ENCODE measurements at places on chromosomes 4 and X.

- no peak overlapping the region for H3K27ac ChIP-seq
- no peak overlapping the region for H3K4me3 ChIP-seq
- H3K27me3 ChIP-seq, result no peaks in the 10 kb centered on the region
- H3K4me1 ChIP-seq, result no peaks in the 10 kb centered on the region
- no peak for DNase-seq
- H3K36me3 ChIP-seq, result no peaks in the 10 kb centered on the region
Measured at GRCh38 chr4:173651651-173652282, 121.7 kb upstream of the HAND2 start.

DNA sequence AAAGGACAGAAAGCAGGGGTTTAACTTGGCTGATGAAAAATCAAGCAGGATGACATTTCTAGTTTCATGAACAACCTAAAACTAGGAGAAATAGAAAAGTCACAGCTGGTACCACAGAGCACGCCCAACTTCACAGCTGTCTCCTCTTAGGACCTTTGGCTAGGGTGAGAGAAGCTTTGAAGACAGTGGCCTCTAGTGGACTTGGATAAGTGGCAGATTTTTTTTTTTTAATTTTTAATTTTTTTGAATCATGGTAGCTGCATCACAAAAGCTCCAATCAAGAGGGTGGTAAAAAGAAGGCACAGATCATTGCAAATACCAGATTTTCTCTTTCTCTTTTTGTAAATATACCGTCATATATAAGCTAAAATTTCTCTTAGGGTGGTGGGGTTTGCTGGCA, 20.2 kb upstream of the MAP3K15 start:
- no peak for DNase-seq
- H3K4me3 ChIP-seq, result no peak overlapping the region
- no peak overlapping the region for H3K27ac ChIP-seq
- no peaks in the 10 kb centered on the region for H3K4me1 ChIP-seq

- H3K4me3 ChIP-seq, result no peak overlapping the region
- no peaks in the 10 kb centered on the region for H3K36me3 ChIP-seq
- H3K27ac ChIP-seq, result no peak overlapping the region
- no peak for DNase-seq
Measured at GRCh38 chr4:107966903-107967302, 22.8 kb upstream of the HADH start.

DNA sequence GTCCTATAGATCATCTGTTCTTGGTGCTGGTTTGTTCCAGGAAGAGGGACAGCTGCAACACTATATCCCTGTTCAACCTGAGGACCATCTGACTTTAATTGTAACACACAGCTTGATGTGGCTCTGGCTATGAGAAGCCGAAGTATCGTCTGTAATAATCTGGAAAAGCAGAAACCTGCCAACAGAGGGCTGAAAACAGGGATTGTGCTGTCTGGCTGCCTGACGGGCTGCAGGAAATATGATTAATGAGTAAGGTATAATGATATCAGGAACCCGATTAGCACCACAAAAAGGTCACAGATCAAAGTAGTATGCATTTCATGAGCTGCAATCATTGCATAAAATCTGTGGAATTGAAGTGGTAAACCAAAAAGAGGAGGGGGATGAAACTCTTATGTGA, 170.4 kb upstream of the MAB21L2 start:
- peaks cover 2% of the 10 kb centered on the region for H3K4me1 ChIP-seq
- no peak for DNase-seq
- no peaks in the 10 kb centered on the region for H3K27me3 ChIP-seq
- H3K4me3 ChIP-seq, result no peak overlapping the region

DNA sequence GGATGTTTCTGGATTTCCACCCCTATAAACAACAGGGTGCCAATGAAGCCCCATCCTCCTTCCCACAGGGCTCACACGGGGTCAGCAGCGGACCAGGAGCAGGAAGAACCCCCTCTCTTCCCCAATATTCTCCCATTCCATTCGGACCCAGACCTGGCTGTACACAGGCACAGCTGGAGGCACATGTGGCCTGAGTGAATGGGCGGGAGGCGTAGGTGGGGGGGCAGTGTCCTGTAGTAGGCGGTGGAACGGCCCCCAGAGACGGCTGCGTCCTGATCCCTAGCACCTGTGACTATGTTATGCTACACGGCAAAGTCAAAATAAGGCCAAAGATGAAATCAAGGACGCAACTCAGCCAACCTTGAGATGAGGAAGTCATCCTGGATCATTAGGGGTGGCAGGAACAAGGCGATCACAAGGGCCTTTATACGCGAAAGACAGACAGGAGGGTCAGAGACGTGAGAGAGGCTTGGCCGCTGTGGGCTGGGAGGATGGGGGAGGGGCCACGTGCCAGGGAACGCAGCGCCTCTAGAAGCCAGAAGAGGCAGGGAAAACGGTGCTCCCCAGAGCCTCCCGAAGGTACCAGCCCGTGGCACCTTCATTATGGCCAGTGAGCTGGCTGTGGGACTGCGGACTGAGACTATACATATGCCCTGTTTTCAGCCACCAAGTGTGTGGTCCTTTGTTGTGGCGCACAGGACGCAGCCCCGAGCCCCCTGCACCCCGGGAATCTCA, 75.6 kb downstream of the WFS1 start:
- H3K27me3 ChIP-seq, result peaks cover 15% of the 10 kb centered on the region
- DNase-seq, result no peak
- no peak overlapping the region for H3K4me3 ChIP-seq
- no peak overlapping the region for H3K27ac ChIP-seq
- no peaks in the 10 kb centered on the region for H3K4me1 ChIP-seq

DNA sequence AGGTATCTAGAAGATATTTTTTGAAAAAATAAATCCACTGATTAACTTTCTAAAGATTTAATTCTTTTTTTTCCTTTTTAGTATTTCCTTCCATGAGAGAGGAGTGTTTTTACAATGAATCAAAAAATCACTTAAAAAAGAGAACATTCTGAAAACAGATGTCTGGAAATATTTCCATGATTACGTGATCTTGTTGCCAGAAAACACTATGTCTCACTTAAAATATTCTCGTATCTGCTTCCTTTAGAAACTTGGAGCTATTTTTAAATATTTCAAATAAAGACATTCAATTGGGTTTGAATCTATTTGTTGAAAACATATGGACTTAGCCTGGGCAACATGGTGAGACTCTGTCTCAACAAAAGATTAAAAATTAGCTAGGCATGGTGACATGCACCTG, 232.8 kb upstream of the RASGEF1B start:
- no peak overlapping the region for H3K27ac ChIP-seq
- no peak overlapping the region for H3K4me3 ChIP-seq
- H3K36me3 ChIP-seq, result no peaks in the 10 kb centered on the region

DNA sequence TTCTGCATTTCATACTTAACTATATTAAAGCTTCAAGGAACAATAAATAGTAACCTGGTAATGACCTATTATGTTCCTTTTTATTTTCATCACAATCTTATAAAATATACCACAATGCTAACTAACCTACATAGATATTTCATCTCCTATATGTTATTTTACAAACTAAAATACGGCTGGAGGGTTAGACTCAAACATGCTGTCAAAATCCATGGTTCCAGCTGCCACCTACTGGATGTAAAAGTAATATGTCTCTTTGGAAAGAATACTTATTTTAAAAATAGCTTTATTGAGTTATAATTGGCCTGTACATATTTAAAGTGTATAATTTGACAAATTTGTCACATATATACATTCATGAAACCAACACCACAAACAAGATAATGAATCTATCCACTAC, 15.0 kb downstream of the RGN start:
- no peaks in the 10 kb centered on the region for H3K36me3 ChIP-seq
- H3K27ac ChIP-seq, result no peak overlapping the region
- DNase-seq, result no peak
- H3K27me3 ChIP-seq, result no peaks in the 10 kb centered on the region

DNA sequence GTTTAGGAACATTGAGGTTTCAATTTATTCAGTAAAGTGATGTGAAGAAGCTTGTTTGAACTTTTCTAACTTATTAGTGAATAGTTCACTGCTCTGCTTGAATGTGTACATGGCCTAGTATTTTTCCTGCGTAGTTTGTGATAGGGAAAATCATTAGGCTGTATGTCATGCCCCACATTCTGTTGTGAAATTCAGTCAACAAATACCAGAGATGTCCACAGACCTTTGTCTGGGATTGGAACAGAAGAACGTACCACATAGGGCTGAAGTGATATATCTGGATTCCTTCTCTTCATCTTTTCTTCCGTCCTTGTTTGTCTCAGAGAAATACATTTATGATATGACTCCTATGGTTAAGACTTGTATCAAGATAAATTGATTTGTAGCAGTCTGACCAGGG, 88.8 kb upstream of the PLS3 start:
- no peaks in the 10 kb centered on the region for H3K27me3 ChIP-seq
- H3K4me3 ChIP-seq, result no peak overlapping the region
- no peaks in the 10 kb centered on the region for H3K4me1 ChIP-seq

DNA sequence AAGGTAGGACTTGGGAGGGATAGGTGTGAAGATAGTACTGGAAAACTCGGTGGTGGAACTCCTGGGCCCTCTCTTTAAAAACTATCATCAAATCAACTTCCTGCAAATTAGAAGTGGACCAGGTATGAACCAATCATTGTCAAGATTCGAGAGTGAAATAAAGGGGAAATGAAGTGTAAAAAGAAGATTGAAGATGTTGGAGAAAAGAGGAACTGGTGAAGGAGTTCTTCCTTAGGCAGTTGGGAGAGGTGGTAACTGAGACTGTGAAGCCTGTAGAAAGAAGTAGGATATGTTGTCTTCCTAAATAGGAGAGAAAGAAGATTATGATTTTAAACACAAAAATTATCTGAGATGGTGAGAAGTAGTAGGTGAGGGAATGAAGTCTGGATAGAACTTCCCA, 212.2 kb downstream of the PPP1R2C start:
- no peak overlapping the region for H3K4me3 ChIP-seq
- DNase-seq, result no peak
- H3K36me3 ChIP-seq, result no peaks in the 10 kb centered on the region
- H3K27ac ChIP-seq, result no peak overlapping the region
- no peaks in the 10 kb centered on the region for H3K4me1 ChIP-seq

DNA sequence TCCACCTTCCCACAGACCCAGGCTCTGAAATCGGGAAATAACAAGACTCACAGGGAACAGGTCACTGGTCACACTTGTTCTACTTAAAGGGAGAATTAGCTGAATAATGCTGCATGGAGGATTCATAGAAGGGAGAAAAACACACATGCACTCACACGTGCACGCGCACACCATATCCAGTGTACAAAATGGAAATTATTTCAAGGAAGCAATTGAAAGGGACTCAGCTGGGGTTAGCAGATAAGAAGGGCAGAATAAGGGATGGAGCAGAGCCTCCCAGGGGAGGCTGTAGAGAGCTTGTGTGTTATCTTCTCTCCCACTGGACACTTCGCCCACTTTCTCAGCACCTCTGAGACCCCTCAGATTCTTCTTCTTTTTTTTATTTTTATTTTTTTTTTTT, 10.3 kb downstream of the GABRQ start:
- no peak overlapping the region for H3K27ac ChIP-seq
- no peaks in the 10 kb centered on the region for H3K27me3 ChIP-seq
- H3K4me3 ChIP-seq, result no peak overlapping the region
- no peaks in the 10 kb centered on the region for H3K36me3 ChIP-seq
- no peak for DNase-seq

GRCh38 chrX:136896121-136896914, 15.8 kb upstream of the RBMX start:
- no peak overlapping the region for H3K27ac ChIP-seq
- no peak overlapping the region for H3K4me3 ChIP-seq
- no peaks in the 10 kb centered on the region for H3K27me3 ChIP-seq

DNA sequence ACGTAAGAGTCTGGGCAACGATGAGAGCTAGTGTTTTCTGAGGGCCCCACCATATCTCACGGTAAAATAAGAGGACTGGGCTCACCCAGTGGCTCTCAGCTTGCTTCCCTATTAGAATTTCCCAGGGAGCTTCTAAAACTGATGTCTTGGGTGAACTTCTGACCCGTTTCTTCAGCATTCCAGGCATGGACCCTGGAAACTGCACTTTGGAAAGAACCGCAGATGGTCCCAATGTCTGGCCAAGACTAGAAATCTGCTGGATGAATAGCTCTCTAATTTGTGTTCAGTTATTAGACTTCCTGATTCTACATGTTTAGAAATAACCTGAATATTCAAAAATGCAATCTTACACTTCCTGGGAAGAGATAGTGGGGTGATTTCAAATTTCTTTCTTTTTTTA, 127.8 kb downstream of the ANOS1 start:
- DNase-seq, result no peak
- no peaks in the 10 kb centered on the region for H3K27me3 ChIP-seq
- H3K4me3 ChIP-seq, result no peak overlapping the region
- no peak overlapping the region for H3K27ac ChIP-seq
